ENCODE measurements at places on chromosomes 16 and 17. TPM values are rescaled to one million over a fixed set of nuclear protein-coding genes. Genes with fewer than 3 reads are reported as not detected.

The HOXB13 gene
- not detected for total RNA-seq

DNA sequence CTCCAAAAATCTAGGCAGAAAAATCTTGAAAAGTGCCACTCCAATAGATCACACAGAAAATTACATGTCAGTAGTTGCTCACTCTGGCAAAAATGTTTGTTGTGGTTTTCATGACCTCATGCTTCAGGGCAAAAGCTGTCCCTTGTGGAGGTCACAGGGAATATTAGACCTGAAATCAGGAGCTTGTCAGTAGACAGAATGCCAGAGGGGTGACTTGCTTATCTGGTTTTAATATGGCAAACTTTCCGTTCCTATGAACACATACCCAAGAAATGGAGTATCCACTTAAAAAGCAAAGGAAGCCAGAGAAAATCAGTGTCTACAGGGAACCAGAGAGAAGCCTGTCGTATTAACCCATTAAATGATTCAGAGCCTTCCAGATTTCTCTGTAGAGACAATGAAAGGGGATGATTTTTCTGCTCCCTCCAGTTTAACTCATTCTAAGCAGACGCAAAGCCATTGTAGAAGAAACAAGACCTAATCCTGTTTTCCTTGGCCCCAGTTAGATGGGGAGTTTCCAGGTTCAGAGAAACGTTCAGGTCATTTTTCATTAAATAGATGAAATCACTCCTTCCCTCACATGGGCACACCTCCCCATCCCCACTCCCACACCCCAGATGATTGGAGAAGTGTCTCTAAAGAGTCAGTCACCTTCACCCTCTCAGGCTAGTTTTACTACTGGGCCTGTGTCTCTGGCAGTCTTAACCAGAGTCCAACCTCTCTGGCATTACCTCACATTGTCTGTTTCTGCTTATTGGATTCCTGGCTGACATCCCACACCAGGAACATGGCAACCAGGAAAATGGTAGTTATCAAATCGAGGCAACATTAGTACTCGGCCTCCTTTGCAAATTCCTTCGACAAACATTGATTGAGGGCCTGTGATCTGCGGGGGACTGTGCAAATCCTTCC, 6.0 kb downstream of the SOX9 start:
- no peak for DNase-seq

DNA sequence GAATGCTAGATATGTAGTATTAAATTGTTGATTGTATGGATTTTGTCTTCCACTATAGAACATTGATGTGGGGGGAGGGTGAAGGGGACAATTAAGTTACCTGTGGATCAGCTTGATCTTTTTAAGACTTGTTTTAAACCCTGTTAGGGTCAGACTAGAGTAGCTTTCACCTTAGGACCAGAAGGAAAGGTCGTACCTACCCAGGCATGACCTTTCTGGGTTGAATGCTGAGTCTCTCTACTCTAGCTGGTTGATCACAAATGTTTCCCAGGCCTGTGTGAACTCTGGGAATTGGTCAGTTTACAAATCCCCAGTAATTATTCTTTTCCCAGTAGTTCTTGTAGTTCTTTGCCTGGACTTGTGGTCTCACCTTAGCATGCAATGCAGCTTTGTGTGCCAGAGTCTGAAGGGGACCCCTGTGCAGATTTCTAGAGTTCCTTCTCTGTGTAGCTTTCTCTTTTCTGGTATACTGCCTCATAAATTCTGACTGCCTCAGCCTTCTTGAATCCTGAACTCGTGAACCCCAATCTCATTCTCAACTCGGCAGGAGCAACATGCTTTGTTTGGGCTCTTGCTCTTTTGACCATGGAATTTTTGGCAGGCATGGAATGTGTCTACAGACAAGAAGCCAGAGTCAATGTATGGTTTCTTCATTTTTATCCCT, 54.1 kb downstream of the VMP1 start:
- DNase-seq: no peak

DNA sequence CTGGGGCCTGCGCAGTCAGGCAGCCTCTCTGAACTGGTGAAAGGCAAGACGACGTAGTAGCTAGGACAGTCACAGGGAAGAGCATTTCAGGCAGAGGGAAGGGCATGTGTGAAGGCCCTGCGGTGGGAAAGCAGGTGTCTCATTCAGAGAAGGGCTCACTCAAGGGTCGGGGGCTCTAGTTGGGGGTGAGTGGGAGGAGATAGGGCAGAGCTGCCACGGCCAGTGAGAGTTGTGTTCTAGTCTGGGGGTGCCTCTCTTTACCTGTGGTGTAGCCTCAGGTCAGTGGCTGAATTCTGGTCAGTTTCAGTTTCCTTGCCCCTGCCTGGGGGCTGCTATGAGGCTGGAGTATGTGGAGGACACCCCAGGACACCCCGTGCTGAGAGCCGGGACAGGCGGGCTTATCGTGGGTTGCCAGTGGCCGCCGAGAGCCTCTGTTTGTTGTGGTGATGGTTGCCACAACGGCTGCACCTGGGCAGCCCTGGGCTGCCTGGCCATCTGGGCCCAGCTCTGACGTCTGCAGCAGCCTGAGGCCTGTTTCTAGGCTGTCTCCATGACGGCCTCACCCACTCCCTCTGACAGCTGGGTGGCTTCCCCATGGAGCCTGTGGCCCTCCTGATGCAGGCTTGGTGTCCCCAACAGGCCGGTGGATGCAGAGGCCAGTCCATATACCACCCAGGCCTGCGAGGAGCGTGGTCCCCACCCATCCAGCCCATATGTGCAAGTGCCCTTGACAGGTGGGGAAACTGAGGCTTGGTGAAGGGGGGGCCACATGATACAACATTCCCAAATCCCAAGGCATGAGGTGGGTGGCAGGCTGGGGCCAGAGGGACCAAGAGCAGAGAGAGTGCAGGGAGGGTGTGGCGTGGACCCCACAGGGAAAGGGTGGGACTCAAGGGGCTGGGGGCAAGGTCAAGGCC, 10.8 kb downstream of the MAP2K3 start:
- no peak for DNase-seq

The MED13 gene
- 90.3 TPM for total RNA-seq

The RAB40B gene
- total RNA-seq: 1.8 TPM
